ENCODE measurements at places on chromosomes 2 and 18.

DNA sequence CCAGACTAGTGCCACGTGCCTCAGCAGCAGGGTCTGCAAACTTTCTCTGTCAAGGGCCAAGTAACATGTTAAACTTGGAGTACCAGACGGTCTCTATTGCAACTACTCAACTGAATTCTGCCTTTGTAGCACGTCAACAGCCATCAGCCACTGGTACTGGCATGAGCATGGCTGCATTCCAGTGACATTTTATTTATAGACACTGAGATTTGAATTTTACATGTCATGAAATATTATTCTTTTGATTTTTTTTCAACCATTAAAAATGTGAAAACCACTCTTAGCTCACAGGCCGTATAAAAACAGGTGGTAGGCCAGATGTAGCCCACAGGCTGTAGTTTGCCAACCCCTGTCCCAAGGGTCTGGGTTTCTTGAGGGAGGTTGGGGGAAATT lies 199.7 kb downstream of the TPGS2 start:
- no peak for DNase-seq

GRCh38 chr2:70133491-70134322 lies 46.4 kb downstream of the PCBP1 start:
- no peak for DNase-seq

GRCh38 chr2:187475499-187476248 lies 27.6 kb upstream of the CALCRL start:
- DNase-seq = no peak

GRCh38 chr18:48020337-48021250 lies 90.1 kb upstream of the SMAD2 start:
- no peak for DNase-seq

DNA sequence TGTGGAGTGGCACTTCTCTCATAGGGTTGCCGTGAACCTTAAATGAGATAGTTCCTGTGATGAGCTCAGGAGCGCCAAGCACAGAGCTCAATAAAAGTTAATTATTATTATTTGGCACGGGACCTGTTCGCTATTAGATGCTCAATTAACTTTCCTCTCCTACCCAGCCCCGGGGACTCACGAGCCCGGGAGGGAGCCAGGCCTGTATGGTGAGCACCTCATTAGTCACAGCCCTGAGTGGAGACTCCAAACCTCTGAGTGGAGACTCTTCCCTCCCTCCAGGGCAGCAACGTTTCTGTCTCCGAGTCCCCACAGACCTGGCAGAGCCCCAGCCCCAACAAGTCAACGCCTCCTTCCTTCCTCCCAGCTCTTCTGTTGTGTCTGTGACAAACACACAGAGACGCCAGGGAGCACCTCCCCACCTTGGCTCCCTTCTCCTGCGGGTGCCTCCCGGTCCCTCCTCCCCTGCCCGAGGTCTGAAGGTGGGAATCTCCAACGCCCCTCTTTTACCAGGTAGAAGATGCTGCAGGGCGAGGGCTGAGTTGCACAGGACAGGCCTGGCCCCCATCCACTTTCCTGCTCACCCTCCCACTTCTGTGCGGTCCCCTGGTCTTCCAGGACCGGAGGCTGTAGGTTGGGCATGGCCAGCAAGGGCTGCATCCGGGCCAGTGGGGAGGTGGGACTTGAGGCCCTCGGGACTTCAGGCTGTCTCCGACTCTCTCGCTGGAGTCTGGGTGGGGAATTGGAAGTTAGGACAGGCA lies 52.7 kb upstream of the ODC1 start:
- no peak for DNase-seq

DNA sequence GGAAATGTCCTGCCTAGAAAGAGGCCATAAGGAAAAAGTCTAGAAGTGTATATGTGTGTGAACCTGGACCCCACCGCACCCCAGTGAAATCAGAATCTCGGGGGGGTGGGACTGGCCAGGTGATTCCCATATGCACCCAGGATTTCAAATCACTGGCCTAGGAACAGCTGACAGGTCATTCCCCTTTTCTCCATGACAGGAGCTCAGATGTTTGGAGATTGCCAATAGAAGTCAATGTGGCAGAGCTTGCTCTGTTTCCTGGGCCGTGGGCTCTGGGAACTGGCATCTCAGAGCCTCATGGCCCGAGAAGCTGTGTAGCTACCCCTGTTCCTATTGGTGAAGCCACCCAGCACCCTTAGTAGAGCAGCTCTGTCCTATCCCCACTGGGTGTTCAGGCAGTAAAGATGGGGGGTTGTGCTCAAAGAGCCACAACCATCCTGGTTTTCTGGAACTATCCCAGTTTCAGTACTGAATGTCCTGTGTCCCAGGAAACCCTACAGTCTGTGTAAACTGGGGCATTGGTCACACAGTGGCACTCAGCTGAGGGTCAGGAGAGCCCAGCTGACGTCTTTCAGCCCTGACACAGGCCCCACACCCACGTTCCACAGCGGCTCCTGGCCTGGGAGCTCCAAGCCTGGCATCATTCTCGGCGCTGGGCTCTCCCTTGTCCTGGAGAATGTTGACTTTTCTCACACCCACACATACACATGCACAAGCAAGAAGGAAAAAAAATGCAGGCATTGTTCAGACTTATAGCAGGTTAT lies 18.9 kb downstream of the GNLY start:
- DNase-seq = no peak

- DNase-seq = no peak
These were observed 40.5 kb downstream of the RDH14 start for GRCh38 chr2:18519914-18520450.

GRCh38 chr18:5424903-5425664 lies 118.7 kb downstream of the EPB41L3 start:
- no peak for DNase-seq

- DNase-seq = no peak
These were observed 41.7 kb upstream of the RND3 start for GRCh38 chr2:150528861-150529801.

- no peak for DNase-seq
These were observed 138.7 kb downstream of the TTC32 start for GRCh38 chr2:19762959-19763605.

- DNase-seq = no peak
These were observed 83.9 kb downstream of the FAM210A start for GRCh38 chr18:13642440-13642827.

DNA sequence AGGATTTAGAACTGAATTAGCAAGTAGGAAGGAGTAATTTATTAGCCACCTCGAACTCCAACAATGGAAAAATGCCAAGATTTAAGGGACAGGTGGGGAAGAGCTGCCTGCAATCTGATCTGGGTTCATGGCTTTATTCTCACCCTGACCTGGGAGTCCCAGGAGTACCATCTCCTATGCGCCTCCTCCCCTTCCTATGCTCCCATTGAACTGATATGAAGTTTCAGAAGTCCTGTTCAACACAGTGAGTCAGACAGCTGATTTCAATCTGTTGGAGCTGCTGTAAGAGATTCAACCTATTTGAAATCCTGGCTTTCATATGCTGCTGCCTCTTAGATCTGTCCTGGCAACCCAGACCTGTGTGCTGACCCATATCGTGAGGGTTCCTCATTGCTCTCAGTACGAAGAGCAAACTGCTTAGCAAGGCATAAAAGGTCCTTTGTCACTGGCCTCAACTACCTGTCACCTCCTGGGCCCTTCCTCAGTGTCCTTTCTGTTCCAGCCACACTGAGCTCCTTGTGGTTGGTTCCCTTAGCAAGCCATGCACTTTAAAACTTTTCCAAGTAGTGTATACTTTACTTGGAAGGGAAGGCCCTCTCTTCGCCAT lies 15.9 kb upstream of the CD28 start:
- no peak for DNase-seq

- DNase-seq = no peak
These were observed 102.9 kb upstream of the EPB41L3 start for GRCh38 chr18:5646739-5647138.

GRCh38 chr2:184936761-184937160 lies 338.4 kb downstream of the ZNF804A start:
- DNase-seq = no peak

DNA sequence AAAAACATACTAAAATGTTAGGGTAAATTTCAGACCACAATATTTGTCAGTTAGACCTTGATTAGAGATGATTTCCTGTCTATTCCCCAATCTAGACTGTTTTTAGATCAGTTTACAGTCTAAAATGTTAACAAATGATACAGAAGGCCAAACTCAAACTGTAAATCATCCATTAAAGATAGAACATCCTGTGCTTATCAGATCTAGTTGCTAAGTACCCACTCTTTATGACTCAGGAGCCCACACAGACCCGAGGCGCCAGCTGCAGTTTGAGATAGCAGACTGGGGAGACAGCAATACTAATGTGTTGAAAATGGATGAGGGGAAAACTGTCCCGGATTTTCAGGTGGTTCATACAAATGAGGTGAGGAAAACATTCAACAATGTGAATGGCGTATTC lies 113.3 kb downstream of the SCG2 start:
- no peak for DNase-seq

DNA sequence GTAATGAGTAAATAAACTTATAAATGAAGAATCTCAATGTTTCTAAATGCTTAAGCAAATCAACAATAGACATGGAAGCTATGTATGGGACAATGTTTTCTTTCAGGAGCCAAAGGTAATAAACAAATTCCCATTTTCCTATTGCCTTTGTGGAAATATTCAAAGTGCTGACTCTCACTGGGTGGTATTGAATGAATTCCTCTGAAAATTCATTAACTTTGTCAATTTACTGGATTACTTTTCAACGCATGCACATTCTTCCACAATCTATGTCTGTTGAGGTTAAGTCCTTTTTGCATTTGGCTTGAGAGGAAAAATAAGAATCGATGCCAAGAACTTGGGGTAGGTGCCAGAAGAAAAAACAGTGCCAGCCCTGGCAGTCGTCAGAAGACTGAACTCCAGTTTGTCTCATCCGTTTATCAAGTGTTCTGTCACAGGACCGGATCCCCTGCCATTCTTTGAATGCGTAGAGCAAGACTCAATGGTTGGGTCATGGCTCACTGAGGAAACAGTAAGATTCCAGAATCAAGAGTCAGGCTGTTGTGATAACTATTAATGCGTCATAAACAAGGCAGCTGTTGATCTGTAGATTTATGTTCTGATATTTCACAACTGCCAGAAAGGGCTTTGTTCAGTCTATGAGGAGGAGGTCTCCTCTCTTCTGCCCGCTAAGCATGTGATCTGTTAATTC lies 133.3 kb downstream of the GFPT1 start:
- DNase-seq = no peak

GRCh38 chr2:3483986-3484960 lies 35.1 kb downstream of the ADI1 start:
- DNase-seq = no peak

DNA sequence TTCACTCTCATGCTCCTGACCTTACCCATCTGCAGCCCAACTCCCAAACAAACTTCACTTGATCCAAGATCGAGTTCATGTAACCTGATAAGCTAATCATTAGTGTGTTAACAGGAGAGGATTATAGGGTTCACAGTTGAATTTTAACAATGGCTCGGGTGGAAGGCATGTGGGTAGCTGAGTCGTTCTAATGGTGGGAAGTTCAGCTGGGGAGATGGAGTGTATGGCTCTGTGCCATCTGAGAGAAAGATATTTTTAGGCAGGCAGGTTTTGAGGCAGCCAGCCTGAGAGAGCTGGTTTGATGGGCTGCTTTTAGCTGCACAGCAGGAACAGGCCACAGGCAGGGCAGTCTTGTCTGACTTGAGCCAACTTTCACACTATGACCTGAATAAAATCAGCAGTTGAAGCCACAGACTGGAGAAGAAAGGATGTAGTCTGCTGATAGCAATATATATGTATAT lies 17.7 kb upstream of the NFE2L2 start:
- DNase-seq = no peak

GRCh38 chr2:165610591-165611029 lies 141.1 kb downstream of the CSRNP3 start:
- no peak for DNase-seq

DNA sequence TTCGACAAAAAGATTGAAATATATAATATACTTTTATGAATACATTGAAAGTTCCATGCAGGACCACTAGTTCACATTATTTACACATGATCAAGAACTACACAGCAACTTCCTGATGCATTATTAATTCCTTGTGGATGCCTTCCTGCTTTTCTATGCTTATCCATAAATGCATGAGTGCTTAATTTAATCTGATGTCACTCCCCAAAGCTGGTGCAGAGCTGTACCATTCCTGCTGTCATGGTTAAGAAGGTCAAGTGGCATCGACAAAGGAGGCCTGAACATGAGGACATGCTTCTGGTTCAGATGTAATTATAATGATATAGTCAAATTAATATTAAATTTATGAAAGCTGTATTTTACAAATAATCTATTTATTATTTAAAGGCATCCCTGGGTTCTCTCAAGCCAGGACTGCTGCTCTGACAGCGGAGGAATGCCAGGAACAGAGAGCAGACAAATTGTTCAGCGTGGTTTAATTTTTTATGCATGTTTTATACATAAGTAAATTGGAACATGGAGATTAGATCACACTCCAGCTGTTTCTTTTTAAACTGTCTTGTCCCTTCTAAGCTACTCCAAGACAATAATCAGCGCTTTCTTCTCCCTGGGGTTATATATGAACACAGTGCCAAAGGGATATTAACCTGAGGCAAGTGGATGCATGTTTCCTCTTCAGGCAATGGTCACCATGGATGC lies 307.3 kb upstream of the CNTNAP5 start:
- no peak for DNase-seq

DNA sequence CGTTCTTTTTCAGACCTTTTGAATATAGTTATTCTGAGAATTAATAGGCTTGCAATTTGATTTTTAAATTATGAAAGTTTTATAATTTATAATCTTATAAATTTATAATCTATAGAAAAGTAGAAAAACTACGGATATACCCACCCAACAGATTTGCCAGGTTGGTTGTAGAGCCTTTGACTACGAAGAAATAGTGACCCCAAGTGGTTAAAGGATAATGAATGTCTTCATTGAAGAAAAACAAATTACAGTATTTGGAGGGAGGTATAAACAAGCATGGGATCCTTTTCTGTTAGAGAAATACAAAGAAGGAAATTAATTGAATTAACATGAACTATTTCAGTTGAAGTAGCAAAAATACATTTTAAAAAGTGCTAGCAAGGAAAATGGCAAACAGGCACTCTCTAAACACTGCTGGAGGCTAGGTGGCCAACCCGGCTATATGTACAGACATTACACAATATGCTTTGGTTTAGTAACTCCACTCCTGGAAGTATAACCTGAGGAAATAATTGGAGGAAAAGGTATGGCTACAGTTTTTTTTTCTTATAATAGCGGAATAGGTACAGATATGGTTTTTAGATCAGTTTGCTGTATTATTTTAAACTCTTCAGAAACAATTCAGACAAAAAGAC lies 110.9 kb downstream of the MIB1 start:
- DNase-seq = no peak

DNA sequence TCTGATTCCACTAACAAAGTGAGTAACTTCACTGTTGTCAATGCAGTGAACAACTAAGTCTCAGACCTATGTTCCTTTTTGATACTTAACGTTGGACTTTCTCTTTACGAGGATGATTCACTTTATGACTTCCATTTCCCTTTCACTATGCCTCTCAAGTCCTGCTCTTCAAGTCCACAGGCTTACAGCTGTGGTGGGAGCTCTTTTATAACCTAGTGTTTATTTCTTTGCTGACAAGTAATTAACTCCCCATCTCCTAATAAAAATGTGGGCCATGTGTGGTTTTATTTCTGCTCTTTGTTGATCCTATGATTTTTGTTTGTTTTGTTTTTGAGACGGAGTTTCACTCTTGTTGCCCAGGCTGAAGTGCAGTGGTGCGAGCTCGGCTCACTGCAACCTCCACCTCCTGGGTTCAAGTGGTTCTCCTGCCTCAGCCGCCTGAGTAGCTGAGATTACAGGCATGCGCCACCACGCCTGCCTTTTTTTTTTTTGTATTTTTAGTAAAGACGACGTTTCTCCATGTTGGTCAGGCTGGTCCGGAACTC lies 142.1 kb downstream of the USP34 start:
- DNase-seq = no peak

Data from T follicular helper cell (primary cell).